ENCODE measurements at places on chromosomes 12 and 14.

- DNase-seq = no peak
Measured at GRCh38 chr12:2493086-2493485, 301.7 kb upstream of the FKBP4 start.

- DNase-seq = no peak
Measured at GRCh38 chr12:108821407-108822397, 35.7 kb downstream of the SSH1 start.

GRCh38 chr14:33602396-33602795, 348.5 kb downstream of the EGLN3 start:
- no peak for DNase-seq

- DNase-seq = no peak
Measured at GRCh38 chr14:82192387-82192786, 658.7 kb upstream of the SEL1L start.

DNA sequence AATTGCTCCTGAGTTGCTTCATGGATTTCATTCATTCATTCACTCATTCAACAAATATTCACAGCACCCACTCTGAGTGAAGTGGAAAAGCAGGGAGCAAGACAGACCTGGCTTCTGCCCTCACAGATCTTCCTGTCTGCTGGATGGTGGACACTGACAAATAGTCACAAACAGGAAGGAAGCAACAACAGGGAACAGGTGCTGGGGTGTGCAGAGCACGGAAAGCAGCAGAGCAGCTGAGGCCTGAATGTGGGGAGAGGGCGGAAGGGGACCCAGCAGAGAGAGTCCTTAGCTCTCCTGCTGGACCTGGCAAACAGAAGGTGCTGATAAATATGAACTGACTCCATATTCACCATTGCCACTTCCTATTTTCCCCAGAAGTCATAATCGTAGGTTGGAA, 54.4 kb downstream of the SETD3 start:
- no peak for DNase-seq

DNA sequence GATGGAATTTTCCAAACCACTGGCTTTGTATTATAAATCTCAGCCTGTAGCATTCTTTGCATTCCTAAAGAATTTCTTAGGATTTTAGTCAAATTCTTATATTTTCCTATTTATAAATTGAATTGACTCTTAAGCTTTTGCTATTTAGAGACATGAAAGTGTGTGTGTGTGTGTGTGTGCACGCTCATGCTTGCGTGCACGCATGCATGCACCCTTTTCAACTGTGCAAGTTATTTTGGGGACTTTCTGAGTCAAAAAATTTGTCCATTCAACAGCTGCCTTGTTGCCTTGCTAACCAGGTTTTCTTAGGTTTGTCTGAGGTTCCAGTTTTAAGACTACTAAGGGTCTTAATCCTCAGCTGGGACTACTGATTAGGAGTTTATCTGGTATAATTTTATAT, 42.6 kb downstream of the GPATCH2L start:
- no peak for DNase-seq

DNA sequence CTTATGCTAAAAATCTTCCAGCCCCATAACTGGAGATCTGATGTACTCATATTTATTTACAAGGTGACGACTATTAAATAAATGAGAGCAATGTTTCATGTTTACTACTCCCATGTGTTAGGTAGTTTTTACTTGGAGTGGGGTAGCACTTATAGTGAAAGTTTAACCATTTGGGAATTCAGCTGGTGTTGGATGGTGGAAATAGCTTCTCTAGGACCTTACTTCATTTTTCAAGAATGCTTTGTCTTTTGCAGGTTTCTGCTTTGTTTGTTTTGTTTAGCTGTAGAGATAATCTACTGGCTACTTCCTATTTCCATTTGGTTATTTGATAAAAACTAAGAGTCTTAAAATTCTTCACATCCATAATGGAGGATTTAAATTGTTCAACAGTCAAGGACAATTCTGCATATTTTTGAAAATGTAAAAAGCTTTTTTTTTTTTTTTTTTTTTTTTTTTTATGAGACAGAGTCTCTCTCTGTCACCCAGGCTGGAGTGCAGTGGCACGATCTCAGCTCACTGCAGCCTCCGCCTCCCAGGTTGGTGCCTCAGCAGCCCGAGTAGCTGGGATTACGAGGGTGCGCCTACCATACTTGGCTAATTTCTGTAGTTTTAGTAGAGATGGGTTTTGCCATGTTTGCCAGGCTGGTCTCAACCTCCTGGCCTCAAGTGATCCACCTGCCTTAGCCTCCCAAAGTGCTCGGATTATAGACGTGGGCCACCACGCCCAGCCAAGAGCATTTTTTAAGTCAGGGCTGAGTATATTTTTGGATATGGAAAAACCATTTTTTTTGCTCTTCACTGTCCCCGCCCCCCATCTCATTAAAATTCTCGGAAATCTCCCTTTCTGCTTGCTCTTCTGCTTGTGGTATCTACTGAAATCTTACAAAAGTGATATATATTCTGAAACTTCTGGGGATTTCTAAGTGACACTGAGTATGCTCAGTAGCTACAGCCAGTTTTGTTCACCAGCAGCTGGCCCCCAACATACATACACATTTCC, 1.4 kb upstream of the ABCD2 start:
- DNase-seq = no peak

DNA sequence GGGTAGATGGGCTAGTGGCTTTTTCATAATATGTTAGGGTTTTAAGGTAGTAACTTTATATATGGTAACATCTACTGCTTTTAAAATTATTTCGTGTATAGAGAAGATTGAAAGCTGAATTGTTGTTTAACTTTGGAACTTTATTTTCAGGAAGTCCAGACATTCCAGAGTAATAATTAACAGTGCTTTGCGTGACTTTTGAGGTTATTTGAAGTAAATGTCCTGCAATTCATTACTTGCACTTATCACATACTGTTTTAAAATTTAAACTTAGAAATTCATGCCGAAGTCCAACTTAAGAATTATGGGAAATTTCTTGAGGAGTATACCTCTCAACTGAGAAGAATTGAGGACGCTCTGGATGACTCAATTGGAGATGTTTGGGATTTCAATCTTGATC, 3.3 kb downstream of the WASHC4 start:
- no peak for DNase-seq

DNA sequence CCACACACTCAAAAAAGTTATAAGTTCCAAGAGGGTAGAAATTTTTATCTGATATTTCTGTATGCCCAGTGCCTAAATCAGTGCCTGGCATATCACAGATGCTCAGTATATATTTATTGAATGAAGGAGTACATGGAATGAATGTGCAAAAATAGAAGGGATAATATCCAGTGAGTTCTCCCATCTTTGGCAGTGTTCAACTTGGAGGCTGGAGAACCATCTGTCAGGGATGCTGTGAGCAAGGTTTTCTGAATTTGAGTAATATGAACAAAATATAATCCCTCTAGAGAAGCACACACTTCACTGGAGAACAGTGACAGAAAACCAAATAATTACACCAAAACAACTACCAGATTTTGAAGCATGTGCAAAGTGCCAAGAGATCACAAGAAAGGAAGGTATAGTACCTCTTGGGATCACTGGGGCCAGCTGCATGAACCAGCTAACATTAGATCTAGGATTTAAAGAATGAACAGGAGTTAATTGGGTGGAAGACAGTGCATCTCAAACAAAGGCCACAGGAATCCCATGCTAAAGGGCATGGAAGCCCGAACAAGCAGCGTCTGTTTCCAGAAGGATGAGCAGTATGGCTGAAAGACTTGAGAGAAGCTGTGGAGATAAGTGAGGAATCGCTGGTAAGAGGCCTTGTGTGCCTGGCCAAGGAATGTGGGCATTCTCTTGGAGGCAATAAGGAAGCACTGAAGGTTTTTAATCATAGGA, 11.5 kb downstream of the SLC8A3 start:
- DNase-seq = no peak

DNA sequence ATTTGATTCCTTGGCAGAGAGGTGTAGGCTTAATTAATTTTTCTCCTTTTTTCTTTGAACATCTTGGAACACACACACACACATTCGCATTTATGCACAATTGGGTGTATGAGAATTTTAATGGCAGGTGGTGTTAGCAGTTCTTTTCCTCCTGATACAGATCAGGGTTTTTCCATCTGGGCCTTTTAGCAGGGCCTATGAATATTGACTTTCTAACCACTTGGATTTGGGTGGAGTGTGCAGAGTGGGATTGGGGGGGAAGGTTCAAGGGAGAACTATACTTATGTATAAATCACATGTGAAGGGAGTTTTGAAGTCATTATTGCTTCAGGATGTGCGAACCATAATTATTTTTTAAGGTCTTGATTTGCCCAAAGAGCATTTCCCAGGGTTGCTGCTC, 28.9 kb downstream of the NTF3 start:
- no peak for DNase-seq

DNA sequence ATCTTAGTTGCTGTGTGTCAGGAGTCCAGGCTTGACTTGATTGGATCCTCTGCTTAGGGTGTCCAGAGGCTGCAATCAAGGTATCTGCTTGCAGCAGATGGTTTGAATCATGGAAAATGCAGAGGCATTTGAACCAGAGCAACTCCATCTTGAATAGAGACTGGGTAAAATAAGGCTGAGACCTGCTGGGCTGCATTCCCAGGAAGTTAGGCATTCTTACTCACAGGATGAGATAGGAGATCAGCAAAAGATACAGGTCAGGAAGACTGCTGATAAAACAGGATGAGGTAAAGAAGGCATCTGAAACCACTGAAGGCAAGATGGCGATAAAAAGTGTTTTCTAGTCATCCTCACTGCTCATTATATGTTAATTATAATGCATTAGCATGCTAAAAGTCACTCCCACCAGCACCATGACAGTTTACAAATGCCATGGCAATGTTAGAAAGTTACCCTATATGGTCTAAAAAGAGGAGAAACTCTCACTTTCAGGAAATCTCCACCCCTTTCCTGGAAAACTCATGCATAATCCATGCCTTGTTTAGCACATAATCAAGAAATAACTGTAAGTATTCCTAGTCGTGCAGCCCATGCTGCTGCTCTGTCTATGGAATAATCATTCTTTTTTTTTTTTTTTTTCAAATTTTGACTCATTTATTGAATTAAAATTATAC, 218.3 kb upstream of the CPNE8 start:
- no peak for DNase-seq

GRCh38 chr12:50922820-50923219, 29.5 kb upstream of the HIGD1C start:
- no peak for DNase-seq

DNA sequence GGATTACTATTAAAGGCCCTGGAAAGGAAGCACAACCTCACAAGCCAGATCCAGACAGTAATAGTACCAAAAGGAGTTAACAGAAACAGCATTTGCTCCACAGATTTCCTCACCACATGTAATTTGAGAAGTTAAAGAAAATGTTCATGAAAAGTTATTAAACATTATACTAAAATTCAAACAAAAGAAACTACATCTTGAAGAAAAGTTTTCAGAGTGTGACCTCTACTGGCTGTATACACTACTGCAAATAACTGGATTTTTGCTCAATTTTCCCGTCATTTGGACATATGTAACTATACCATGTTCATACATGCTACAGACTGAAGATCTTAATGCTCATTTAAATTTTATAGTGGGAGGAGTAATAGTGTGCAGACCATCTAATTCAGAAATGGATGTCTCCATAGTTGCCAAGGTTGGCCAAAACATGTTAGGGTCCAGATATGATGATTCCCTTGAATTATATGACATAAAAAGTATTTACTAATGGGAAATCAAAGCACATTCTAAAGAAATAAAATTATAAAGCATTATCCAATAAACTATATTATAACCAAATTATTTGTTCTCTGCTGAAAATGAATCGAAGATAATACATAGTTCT, 5.6 kb downstream of the KRR1 start:
- peak; percentile 25 for DNase-seq

All from hematopoietic multipotent progenitor cell treated with erythropoietin and hydrocortisone succinate and interleukin-3 and kit ligand, for 15 days (in vitro differentiated cells).